ENCODE measurements at places on chromosomes 12 and 14.

DNA sequence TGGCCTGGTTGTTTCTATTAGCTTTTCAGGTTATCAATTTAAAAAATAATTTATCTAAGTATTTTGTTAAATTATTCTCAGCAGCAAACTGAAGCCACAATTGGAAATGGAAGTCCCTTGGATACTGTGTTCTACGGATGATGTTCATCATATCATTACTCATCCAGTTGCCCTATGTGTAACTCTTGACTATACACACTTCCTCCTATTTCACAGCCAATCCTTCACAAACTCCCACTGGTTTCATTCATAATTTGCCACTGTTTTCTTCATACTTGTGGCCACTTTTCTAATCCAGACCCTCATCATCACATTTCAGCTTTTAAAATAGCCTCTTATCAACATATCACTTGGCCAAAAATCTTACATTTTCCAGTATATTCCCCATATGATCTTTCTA lies 84.0 kb downstream of the CATSPERB start:
- DNase-seq = no peak

DNA sequence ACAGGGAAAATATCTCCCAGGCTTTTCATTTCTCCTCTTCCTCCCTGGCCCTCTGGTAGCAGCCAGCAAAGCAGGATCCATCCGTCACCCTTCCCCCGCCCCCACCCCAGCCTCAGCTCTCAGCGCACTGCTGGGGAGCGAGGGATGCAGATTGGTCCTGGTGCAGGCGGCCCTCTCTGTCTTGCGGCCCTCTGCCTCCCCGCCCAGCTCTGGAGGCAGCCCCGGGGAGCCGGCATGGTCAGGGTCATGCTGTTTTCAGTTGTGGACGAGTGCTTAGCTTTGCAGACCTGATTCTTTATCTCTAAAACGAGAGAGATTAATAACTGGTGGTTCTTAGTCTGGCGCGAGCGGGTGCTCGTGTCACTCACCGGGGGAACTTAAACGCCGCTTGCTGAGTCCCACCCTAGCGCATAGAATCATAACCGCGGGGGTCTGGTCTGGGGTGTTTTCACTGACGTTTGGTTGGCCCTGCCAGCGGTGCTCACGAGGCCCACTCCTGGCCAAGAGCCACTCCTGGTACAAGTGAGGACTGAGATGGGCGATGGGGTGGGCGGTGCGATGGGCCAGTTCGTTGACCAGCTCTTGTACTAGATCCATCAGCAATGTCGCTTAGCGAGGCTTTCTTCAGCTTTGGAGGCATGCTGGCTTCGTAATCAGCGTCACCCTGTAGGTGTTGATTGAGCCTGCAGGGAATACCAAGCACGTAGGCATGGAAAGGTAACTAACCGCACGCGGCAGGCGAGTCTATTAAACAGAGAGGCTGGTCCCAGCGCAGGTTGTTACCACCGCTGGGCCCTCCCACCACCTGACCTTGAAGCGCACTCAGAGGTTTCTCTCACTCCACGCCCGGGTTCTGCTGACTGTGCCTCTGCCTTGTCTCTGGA lies 95.2 kb downstream of the TSPAN9 start:
- DNase-seq = no peak

DNA sequence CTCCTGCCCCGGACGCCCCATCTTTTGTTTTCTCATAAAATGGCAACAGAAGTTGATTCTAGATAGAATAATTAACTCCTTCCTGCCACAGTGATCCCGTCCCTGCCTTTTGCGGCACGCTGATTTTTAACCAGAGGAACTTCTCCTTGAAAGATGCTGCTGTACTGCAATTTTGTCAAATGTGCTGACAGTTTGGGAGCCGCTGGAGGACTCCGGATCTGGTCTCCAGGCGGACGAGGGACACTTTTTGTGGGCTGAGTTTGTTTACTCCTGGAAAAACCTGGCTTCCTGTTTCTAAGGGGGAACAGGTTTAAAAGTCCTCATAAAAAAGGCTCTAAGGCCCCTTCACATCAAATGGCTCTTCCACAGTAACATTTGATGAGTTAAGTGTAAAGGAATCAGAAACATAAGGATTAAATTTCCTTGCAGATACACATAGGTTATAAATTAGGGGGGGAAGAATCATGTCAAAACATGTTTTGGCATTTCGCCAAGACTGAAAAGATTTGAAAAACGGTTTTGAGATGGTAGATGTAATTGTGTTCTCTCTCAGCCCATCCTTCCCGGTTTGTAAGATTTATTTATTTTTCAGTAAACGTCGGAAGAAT lies 15.5 kb downstream of the FZD10 start:
- DNase-seq = no peak

GRCh38 chr14:71726580-71727021 lies 205.6 kb upstream of the RGS6 start:
- no peak for DNase-seq

- no peak for DNase-seq
Measured at GRCh38 chr12:121472150-121472905, 72.4 kb downstream of the RNF34 start.

GRCh38 chr12:128807161-128807724 lies 16.5 kb downstream of the SLC15A4 start:
- no peak for DNase-seq

DNA sequence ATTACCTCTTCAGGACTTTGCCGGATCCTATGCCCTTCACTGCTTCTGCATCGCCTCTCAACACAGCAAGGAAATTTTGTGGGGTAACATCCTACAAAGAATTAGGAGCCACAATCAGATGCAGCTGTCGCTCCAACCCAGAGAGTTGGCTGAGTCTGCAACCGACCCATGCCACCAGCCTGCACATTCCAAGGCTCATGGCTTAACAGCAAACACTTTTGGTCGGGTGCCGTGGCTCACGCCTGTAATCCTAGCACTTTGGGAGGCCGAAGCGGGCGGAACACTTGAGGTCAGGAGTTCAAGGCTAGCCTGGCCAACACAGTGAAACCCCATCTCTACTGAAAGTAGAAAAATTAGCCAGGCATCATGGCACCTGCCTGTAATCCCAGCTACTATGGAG lies 32.3 kb downstream of the LGMN start:
- DNase-seq = no peak

DNA sequence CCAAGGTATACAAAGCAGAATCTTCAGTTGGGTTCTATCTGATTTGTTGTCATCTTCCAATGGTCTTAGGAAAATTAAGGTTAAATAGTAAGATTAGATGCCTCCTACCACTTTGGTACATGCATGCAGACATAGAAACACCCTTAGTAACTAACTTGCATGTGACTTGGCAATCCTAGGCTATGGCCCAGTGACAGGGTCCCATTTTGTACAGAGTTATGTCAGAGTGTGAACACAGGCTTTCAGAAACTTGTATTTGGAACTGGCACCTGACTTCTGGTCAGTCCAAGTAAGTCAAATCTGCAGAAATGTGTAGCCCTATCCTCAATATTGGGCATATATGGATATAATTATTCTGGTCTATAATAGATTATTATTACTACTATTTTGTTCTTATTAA lies 53.1 kb downstream of the DAD1 start:
- no peak for DNase-seq

DNA sequence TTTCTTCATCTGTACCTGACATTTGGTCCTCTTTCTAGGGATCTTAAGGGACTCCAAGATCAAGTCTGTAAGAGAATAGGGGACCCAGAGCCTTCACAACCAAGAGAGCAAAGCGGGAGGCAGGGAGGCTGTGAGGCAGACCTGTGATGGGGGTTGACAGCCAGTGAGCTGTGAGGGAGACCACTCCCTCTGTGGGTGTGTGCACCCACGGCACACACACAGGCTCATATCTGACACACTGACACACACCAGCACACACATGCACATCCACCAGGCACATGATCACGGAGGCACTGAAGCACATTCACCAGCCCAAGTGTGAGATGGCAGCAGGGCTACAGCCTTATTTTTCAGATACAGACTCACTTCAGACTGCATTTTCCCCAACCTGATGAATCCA lies 55.2 kb downstream of the SPTB start:
- DNase-seq = no peak

- DNase-seq = no peak
Measured at GRCh38 chr14:35806006-35806907, 2.8 kb downstream of the RALGAPA1 start.

DNA sequence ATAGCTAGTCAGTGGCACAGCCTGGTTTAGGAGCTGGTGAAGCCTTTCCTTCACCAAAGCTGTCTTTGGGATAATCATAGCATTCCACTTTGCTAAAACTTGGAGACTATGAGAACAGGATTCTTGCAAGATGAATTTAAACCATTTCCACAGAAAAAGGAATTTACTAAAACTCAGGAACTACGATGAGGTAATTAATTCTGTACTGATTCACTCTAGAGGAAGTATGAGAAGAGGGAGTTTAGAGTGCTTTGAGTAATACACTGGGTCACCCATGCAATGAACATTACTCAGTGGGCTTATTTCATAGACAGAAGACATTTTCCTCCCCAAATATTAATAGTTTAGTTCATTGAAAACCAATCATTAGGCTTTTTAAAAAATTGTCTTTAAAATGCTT lies 73.0 kb downstream of the RMST start:
- DNase-seq = no peak

- DNase-seq = no peak
Measured at GRCh38 chr12:92639017-92639416, 63.8 kb upstream of the PLEKHG7 start.

DNA sequence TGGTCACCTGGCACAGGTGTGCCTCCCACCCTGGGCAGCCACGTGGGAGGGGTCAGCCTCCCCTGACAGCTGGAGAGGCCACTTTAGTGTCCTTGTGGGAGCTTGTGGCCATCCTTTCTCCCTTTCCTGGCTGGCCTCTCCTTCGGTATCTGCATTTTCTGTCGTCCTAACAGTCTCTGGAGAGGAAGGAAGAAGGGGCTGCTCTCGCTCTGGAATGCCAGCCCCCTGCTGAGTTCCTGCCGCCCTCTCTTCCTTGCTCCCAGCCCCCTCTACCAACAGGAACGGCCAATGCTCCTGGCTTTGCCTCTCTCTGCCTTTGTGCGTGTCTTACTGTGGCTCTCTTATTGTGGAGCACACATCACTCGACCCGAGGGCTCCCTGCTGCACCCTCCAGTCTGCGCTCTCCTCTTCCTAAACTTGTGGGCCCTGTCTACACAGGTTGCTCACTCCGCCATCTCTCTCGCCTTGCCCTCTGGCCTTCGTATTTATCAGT lies 70.8 kb downstream of the FBXL14 start:
- no peak for DNase-seq

GRCh38 chr14:92493024-92493423 lies 20.6 kb upstream of the RIN3 start:
- DNase-seq = peak; percentile 35

DNA sequence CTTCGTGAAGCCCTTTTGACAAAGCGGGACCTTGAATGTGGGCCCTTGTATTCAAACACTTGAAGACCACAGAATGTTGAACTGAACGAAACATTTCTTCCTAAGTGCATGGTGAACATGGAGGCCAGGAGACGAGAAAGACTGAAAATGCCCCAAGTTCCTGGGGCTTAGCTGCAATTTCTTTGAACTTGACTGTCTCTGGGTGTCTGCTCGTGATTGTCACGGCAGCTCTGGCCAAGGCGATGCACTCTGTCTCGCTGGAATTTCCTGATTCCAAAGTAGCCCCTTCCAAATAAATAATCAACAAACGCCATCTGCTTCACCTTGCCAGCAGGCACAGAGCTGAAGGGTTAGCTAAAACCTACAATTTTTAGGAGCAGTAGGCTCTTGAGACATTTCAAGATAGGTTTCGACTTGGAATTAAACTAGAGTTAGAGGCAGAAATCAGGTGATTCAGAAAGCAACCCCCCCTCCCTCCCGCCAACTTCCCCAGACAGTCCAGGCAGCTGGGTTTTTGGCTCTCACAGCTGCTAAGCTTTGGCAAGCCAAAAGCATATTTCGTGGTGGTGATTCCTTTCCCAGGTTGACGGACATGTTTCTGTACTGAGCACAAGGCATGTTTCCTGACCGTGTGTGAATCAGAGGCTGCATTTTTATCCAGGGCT lies 13.5 kb upstream of the IRF2BPL start:
- DNase-seq = peak; percentile 50

GRCh38 chr12:87363497-87364084 lies 665.6 kb downstream of the C12orf50 start:
- peak; percentile 7 for DNase-seq

GRCh38 chr14:55536204-55536708 lies 43.8 kb upstream of the KTN1 start:
- no peak for DNase-seq

- no peak for DNase-seq
Measured at GRCh38 chr14:97688631-97689336, 891.6 kb downstream of the VRK1 start.

GRCh38 chr14:91945751-91946621 lies 1.5 kb downstream of the FBLN5 start:
- no peak for DNase-seq

DNA sequence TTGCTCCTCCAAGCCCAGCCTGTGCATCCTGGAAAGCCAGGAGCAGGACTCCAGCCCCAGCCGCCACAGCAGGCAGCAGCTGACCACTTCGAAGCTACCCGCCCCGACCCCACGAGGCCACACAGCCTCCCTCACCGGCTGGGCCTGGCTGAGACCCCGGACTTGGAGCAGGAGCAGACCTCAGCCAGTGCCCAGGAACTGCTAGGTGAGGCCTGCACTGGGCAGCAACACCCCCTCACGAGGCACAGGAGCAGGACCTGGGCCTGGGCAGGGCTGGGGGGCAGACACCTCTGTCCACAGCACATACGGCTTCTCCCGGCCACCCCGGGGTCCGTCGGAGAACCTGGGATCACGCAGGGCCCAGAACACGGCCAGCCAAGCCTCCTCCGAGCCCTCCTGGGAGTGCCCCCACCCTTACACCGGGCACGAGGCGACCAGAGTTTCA lies 137.4 kb upstream of the C14orf180 start:
- no peak for DNase-seq
